ENCODE measurements at places on chromosomes 7 and 10.
A peak's percentile ranks its signal among the peaks of the same experiment; 100 is the strongest.

- DNase-seq: no peak
Measured at GRCh38 chr10:122248356-122249302, 22.5 kb upstream of the BTBD16 start.

- no peak for DNase-seq
Measured at GRCh38 chr7:156639426-156640256, 933 bp upstream of the RNF32 start.

GRCh38 chr7:14457568-14458453, 444.7 kb downstream of the DGKB start:
- peak; percentile 27 for DNase-seq

DNA sequence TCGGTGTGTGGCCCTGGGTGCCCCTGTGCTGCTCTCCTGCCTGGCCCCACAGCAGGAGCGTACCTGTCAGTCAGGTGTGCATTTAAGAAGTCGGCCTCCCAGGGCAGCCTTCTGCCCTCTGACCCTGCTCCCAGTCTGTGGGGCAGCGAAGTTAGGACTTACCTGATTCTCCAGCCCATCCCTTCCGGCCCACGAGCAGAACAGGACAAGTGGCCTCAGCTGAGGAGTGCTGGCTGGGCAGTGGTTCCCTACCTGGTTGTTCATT, 24.7 kb downstream of the CTBP2 start:
- no peak for DNase-seq

DNA sequence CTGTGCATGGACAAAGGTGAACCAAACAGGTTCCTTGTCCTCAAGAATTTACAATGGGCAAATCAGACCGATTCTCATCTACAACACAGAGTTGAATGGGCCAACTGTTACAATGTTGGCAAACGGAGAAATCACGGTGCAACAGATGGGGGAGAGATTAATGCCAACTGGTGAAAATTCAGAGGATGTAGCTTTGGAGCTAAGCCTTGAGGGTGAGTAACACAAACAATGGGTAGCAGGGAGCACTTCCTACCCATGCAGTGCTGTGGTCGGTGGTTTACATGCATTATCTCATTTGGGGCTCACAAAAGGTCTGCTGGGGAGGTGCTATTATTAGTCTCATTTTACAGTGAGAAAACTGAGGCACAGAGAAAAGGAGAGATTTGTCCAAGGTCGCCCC, 902 bp upstream of the NFE2L3 start:
- no peak for DNase-seq

GRCh38 chr10:35017608-35018007, 72.5 kb downstream of the CUL2 start:
- DNase-seq: no peak

- no peak for DNase-seq
Measured at GRCh38 chr7:31603046-31603445, 84.0 kb upstream of the PPP1R17 start.

DNA sequence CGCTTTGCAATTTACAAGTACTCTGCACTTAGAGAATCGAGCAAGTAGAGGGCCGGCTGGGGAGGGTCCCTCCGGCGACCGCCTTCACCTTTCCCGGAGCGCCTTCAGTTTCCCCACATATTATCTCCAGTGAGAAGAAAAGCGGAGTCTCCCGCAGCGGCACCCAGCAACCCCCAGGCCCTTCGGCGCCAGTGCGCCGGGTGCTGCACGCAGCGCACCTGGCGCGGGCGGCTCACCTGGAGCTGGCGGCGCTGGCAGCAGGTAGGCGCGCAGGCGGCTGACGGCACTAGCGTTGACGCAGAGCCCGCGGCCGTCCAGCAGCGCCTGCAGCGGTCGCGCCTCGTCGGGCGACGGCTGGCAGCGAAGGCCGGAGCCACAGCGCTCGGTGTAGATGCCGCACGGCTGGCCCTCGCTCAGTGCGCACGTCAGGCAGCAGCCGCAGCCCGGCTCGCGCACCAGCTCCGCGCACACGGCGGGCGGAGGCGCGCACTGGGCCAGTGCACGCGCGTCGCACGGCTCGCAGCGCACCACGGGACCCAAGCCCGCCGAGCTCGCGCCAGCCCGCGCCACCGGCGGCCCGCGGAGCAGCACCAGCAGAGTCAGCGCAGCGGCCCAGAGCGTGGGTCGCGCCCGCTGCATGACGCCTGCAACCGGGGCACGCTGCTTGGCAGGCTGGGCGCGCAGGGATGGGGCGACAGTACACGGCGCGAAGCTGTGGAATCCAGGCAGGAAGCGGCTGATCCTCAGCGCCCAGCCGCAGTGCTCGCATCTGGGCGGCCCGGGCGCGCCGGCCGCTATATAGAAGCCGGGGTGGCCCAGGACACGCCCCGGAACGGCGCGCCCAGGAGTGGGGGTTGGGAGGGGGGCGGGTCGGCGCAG, at the start of gene IGFBP3:
TSS of gene IGFBP3 (minus strand) at position 771 of the 879 bp plus-strand sequence. CDS start at position 639, 132 bp downstream.
- DNase-seq: no peak

GRCh38 chr7:92699560-92699959, 109.4 kb upstream of the FAM133B start:
- no peak for DNase-seq

DNA sequence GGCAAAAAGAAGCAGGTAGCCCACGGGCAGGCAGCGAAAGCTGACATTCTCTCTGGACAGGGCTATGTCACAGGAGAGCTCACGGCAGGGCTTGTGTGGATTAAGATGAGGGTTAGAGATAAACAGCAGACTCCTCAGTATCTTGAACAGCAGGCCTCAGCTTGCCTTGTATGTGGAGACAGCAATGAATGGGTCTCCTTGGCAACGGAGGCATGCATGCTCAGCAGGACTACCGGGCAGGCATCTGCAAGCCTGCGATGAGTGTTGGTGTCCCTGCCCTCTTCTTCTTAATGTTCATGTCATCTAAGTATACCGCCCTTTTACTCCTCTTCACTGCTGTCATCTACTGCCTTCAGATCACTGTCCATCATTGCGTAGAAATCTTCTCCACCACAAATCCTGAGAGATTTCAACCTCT, 81.9 kb upstream of the C1GALT1 start:
- no peak for DNase-seq

DNA sequence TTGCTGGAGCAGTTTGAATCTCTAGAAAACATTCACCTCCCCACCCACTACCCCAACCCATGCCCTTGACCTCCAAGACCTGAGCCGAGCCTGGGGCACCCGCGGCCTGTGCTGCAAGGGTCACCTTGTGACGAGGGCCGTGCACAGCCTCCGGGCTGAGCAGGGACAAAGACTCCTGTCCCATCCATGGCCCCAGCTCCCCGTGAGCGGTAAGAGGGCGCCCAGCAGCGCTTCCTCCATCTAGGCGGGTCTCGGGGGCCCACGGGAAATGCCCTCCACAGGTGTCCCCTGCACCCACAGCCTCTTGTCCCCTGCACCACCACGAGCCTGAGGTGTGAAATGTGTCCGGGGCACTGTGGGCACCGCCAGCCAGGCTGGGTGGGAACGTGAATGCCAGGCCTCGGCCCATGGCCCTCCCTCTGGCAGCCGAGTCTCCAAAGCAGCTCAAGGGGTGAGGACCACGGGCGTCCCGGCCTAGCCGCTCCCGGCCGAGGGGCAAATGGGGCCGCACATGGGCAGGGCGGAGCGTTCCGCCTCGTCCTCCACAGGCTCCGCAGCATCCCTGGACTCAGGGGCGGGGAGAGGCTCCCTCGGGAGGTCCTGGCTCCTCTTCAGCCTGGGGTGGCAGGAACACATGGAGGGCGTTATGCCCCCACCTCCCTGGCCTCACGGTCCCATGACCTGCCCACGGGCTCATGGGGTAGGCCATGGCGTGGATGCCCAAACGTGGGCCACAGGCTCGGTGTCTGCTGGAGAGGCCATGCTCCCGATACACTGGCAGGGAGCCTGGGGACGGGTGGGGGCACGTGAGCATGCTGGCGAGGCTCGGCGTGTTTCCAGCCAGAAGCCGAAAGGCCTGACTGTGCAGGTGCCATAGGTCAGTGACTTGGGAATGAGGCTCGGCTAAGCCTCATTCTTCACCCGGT, 21.1 kb downstream of the DPYSL4 start:
- DNase-seq: no peak

DNA sequence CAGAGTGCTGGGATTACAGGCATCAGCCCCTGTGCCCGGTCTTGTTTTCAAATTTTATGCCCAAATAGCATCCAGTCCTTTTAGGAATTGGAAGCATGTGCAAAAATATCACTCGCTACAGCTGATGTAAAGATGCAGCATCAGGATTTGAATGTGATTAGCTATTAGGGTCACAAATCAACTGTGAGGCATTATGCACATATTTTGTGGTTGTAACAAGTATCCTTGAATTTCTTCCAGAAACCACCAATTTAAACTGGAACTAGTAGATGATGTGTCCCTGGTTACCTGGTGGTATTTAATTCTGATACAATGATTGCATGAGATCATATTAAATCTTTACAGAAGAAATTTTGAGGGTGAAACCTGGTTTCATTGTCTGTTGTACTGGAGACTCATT, 41.0 kb upstream of the ITGA8 start:
- no peak for DNase-seq

DNA sequence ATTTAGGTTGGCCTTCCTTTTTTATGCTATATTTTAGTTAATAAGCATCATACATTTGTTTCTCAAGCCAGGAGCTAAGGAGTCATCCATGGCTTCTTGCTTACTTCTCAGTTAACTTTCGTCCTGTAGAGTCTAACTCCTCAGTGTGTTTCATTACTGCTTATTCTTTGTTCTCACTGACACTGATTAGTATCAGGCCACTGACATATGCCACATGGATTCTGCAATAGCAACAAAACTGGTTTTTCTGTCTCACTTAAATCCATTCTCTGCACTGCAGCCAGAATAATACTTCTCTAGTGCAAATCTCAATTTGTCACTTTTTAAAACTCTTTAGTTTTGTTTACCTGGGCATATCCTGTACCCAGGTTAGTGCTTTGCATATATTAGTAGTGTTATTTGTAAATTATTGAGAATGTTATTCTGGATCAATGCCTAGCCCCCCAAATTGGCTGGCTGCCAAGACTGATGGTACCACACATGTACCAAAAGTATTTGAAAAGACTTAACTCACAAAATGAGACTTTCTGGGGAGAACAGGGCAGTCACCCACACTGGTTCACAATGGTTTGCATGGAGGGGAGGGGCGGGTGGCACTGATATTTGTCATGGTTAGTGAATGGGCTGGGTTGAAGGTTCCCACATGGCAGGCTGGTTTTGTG, 79.1 kb downstream of the CCSER2 start:
- DNase-seq: no peak

DNA sequence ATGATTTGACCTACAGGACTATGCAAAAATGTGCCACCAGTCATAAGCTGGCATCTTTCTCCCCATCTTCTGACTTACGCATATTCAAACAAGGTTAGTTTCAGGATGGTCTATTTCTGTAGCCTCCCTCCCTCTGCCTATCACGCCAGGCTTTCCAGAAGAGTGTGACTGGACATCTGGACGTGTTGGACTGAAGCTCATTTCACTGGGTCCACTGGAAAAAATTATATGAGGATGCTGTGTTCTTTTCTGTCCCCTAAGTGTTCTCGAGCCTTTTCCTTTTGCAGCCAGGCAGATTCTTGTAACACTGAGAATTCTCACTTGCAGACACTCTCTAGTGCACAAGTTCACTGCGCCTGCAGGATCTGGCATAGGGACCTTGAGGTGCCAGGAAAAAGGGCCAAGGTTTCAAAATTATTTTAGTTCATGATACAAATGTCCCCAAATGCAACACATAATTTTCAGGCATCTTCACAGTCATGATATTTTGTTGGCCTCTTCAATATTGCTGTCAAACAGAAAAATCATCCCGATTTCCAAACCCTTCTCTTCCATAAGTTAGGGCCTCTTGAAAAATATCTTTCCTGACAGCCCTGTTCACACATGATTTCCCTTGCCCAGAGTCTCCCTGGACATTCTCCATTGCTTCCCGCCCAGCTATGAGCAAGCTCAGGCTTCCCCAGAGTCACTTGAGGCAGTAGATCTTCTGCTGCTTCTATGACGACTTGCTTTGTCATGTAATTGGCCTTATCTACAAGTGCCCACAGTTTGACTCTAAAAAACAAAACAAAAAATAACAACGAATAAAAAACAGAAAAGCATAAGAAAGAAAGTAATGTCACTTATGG, 170.4 kb downstream of the BMPER start:
- DNase-seq: no peak

DNA sequence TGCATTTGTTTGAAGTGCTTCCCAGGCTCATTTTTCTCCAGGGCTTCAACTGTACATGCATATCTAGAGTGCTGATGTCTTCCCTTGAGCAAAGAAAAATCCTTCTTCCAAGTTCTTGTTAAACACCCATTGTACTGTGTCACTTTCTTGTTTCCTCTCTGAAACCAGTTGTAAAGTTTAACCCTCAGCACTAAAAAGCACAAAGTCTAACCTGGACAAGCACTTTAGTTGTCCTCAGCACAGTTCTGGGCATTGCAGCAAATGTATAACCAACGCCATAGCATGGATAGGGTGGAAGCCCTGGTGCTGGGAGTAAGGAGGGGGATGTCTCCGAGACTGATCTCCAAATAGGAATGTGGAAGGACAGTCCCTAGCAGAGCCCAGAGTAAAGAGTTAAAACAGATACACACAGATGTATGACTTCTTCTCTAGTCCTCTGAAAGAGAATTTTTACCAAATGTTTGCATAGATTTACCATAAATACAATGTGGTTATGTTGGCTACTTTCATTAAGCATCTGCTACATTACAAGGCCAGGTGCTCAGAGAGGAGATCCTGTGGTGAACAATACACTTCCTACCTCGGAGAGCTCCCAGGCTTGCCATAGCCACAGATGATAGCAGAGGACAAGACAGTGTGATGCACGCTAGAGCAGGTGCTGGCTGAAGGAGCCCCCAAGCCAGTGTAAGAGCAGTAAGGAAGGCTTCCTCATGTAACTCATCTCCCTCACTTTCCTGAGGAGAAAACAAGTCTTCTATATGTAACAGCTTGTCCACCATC, 57.0 kb downstream of the DNAJC12 start:
- no peak for DNase-seq

DNA sequence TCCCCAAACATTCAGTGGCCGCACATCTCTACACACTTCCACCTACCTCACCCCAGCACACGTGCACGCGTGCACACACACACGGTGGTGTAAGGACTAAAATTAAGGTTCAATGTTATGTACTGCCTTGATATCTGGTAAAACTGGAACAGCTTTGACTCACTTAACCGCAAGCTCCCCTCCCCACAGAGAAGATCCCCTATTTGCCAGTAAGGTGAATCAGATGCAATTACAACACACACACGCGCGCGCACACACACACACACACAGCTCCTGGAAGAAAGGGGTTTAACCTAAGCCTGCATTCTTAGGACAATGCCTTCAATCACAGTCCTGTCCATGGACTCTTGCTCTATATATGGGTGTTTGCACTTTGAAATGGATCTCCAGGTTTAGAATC, 25.5 kb upstream of the VPS41 start:
- no peak for DNase-seq

- no peak for DNase-seq
Measured at GRCh38 chr7:39709768-39710311, 86.5 kb downstream of the RALA start.

GRCh38 chr10:12448729-12449391, 99.5 kb downstream of the CAMK1D start:
- DNase-seq: peak; percentile 73

DNA sequence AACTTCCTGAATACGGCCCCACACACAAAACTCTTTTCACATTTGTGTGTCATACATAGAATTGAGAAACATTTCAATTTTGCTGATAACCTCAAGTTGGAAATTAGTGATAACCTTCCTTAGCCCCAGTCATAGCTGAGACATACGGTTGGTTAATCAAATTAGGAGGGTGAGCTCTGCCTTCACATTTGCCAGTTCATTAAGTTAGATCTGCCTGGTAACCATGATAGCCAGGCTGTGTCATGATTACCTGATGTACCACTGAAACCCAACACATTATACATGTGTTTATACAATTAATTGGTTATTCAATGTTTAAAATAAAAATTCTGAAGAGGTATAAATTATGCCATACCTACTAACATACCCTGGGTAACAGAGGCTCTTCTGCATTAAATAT, 60.8 kb upstream of the RAB11FIP2 start:
- no peak for DNase-seq
